ENCODE measurements at places on chromosomes 7 and 10. TPM values are rescaled to one million over a fixed set of nuclear protein-coding genes. Genes with fewer than 3 reads are reported as not detected.

Gene KIF11
- total RNA-seq = 15.1 TPM

Gene ACBD7
- total RNA-seq = 0.99 TPM

DNA sequence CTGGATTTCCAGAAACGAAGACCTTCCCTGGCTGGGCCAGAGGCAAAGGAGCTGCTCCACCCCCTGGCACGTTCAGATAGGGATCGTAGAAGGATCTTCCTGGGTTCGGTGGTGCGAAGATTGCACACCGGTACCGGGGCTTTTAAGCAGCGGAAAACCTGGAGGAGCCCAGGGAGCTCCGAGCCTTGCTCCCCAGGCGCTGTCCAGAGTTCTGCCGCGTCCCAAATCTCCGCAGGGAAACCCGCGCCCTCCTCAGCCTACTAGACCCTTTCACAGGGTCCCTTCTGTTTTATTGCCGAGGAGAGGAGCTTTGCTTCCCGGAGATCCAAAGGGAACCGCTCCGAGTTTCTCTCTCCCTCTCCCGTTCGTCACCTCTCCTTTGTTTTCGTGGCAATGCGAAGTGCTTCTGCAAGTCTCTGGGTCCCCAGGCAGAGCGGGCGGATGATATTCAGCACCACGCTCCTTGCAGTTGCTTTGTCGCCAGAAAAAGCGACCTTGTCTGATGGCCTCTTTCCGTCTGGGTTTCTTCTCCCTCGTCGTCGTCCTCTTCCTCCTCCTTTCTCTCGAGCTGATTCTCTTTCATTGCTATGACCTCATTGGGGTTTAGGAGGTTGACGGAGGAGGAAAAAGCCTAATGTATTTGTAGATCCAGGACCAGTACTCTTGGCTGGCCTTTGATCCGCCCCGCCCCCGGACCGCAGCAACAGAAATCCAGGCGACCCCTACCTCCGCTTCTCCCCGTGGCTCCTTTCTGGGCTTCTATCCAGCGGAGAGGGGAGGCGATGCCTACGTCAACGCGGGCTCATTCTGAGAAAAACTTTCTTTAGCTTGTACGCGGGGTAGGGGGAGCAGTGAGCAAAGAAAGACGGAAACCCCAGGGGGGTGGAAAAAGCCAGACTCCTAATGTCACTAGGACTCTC, at the start of gene TMEM196:
Gene TMEM196 (minus strand): TSS at position 777 of the 920 bp plus-strand sequence. CDS start 921 bp downstream, outside the sequence.
- no peak for DNase-seq

DNA sequence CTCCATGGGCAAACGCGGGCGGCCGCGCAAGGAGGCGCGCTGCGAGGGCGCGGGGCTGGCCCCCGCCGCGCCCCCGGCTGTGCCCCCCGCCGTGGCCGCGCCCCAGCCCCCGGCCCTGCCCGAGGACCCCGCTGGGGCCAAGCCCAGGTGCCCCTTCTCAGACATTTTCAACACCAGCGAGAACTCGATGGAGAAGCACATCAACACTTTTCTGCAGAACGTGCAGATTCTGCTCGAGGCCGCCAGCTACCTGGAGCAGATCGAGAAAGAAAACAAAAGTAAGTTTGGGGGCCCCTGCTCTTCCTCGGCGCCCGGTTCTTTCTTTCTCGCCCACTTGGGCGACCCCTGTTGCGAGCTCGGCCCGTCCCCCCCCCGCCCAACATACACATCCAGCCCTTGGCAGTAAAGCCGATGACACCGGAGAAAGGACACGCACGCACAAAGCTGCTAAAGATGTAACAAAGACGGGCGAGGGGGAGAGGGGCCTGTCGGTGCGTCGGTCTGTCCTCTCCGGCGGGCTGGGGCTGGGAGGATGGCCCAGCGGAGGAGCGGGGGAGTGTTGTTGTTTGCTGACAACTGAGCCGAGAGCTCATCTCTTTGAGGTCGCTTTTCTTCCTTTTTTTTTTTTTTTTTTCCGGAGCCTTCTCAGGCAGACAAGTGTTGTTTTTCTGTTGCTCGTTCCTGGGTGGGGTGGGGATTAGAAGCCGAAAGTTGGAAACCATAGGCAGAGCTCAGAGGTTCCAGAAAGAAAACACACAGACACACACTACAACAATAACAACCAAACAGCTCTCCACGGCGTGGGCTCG, 604 bp downstream of the MXI1 start:
- DNase-seq = peak; percentile 45

Gene DAGLB
- total RNA-seq = 12.6 TPM

Gene MET
- total RNA-seq = 7.1 TPM

Gene LRRC61
- total RNA-seq = 3.0 TPM

DNA sequence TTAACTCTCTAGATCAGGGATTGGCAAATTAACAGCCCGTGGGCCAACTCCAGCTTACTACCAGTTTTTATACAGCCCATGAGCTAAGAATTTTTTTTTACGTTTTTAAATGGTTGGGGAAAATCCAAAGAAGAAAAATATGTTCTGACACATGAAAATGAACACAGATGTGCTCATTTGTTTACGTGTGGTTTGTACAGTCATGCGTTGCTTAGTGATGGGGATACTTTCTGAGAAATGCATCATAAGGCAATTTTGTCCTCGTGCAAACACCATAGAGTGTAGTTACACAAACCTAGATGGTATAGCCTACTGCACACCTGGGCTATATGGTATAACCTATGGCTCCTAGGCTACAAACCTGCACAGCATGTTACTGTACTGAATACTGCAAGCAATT, 8.3 kb upstream of the SMKR1 start:
- DNase-seq = peak; percentile 23

GRCh38 chr7:152338561-152338960, 97.2 kb downstream of the KMT2C start:
- no peak for DNase-seq

DNA sequence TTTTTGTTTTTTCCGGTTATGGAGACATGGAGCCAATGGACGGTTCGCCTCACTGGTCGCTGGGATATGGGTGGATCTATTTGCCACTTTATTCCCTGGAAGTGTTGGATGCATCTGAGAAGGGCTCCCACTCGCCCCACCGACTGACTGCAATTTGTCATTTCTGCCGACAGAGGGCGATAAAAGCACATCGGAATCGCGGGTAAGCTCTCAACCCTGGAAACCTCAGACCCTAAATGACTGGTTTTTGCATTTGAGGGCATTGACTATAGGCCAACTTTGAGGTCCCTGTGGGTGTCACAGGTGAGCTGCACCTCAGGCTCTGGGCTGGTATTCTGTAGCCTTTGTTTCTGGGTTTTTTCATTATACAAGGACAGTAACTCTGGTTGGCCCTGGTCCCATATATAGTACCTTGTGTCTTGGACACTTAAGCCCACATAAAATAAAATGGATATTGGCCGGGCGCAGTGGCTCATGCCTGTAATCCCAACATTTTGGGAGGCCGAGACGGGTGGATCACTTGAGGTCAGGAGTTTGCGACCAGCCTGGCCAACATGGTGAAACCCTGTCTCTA, 11.9 kb upstream of the OPALIN start:
- peak; percentile 25 for DNase-seq

DNA sequence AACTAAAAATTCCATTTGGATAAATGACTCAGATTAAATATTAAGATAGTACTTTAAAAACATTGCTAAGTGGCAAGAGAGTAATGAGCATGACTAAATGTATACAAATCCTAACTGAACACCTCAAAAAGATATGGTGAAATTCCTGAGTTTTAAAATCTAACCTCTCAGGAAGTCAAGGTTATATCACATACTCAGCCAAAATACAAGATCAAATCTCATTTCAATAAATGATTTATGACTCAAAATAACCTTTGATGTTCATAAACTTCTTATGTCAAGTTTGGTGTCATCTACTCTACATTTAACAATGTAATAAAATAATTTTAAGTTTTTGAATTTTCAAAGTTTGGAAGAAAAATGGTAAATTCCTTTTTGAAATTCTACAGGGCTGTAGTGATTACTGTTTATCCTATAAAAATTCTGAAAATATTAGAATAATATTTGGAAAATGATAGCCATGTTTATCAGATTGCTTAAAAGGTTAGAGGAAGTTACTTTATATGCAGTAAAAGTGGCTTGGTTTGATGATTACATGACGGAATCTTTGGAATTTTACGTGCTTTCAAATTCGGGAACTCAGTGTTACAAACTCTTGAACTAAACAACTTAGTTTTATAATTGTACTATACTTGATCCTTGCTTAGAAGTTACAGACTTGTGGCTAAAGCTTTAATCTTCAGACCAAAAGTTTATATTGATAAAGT, 43.7 kb downstream of the ASZ1 start:
- DNase-seq = no peak

GRCh38 chr10:66982792-66983474, 57.1 kb downstream of the LRRTM3 start:
- no peak for DNase-seq

Gene PNLIPRP2
- not detected for total RNA-seq

DNA sequence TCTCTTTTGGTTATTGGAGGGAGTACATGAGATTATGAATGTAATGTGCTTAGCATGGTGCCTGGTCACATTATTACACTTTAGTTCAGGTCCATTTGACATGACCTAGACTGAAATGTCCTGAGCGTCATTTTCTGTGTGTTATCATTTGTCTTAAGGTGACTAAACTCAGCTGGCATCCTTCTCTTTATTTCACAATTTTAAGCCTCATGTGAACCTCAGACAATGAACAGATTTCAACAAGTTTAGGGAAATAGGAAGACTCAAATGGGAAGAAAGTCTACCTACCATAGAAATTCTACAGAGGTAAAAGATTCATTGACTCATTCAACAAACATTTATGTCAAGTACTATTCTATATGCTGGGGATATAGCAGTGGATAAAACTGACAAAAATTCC, 70.2 kb upstream of the EXOC6 start:
- no peak for DNase-seq

- no peak for DNase-seq
Measured at GRCh38 chr7:127091620-127092019, 161.1 kb downstream of the GRM8 start.

DNA sequence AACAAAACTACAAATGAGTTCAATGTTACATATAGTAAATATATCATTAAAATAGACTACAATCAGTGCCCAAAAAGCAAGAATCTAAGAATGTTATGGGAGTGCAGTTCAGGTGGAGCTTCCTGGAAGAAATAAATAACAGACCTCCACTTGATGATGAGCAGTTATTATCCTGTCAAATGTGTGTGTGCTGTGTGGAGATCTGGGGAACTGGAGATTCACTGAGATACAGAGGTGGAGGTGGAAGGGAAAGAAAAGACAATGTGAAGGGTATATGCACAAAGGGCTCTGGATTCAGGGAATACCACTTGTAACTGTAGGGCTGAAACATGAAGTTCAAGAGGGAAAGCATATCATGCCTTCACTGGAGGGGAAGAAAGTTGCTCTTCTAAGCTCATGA, 331.1 kb downstream of the SEMA3D start:
- DNase-seq = no peak

- no peak for DNase-seq
Measured at GRCh38 chr10:676178-676577, 13.3 kb downstream of the DIP2C start.

- no peak for DNase-seq
Measured at GRCh38 chr10:79113827-79114226, 45.1 kb downstream of the ZMIZ1 start.

- no peak for DNase-seq
Measured at GRCh38 chr7:154744256-154744860, 258.6 kb downstream of the PAXIP1 start.

DNA sequence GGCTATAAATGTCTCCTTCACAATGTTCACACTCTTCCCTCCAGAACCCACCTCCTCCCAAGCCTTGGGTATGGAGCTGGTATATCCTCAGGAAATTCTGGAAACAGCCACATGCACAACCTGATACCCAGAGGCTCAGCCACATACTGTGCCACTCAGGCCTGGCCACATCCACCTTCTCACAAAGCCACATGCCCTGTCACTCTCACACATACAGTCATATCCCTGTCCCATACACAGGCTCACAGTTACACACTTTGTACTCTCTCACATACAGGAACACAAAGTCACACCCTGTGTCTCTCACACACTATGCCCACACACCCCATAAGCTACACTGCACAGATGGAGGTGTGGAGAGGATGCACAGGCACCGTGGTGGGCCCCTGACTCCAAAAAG, 10.1 kb downstream of the KCNIP2 start:
- no peak for DNase-seq

GRCh38 chr10:92413011-92413410, 122.0 kb downstream of the MARCHF5 start:
- DNase-seq = no peak

DNA sequence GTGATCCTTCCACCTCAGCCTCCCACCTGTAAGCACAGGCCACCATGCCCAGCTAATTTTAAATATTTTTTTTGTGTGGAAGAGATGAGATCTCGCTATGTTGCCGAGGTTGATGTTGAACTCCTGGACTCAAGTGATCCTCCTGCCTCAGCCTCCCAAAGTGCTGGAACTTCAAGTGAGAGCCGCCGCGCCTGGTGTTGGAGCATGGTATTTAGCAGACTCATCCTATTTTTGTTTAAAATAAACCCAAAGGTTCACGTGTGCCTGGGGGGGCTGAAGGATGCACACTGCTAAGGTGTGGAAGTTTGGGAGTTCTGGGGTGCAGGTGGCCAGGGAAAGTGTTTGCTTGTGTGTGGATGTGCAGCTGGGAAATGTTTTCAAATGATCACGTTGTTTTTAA, 18.1 kb downstream of the PDGFA start:
- no peak for DNase-seq

Gene SVOPL
- 0.59 TPM for total RNA-seq

DNA sequence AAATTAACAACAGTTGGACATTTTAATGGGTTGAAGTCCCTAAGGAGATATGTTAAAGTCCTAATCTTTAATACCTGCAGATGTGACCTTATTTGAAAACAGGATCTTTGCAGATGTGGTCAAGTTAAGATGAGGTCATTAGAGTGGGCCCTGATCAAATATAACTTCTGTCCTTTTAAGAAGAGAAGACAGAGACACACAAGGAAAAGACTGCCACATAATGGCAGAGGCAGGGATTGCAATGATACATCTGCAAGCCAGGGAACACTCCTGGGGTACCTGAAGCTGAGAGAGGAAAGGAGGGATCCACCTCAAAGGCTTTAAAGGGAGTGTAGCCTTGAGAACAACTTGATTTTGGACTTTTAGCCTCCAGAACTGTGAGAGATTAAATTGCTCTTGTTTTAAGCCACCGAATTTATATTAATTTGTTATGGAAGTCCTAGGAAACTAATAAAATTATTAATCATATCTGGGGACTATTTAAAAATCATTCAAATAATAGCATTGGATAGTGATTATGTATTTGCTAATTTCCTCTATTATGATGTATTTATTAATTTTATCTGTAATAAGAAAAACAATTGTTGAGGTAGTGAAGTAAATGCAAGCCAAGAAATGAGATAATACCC, 700.0 kb upstream of the PCDH15 start:
- DNase-seq = no peak

Gene CTBP2
- total RNA-seq = 36.7 TPM

- DNase-seq = no peak
Measured at GRCh38 chr10:43217563-43218205, 49.2 kb downstream of the RASGEF1A start.

Data from skin of body (tissue), 3 donors.